Spleen (tissue), 13 donors: ENCODE measurements at places on chromosomes 12 and 14. TPM values are rescaled to one million over a fixed set of nuclear protein-coding genes. Genes with fewer than 3 reads are reported as not detected.
A peak's percentile ranks its signal among the peaks of the same experiment; 100 is the strongest.

LBHD2 gene
- not detected for total RNA-seq

IGF1 gene
- 19.7 TPM for total RNA-seq

SGPP1 gene
- 35.1 TPM for total RNA-seq

GRCh38 chr12:131855521-131856142 is 27.4 kb downstream of the MMP17 start:
- no peak overlapping the region for H3K27ac ChIP-seq
- peaks cover 10% of the 10 kb centered on the region for H3K4me1 ChIP-seq
- peak; percentile 61 for DNase-seq
- H3K27me3 ChIP-seq = peaks cover 6% of the 10 kb centered on the region
- H3K36me3 ChIP-seq = no peaks in the 10 kb centered on the region
- H3K4me3 ChIP-seq = no peak overlapping the region

- no peak overlapping the region for H3K4me3 ChIP-seq
- H3K27ac ChIP-seq = no peak overlapping the region
- no peaks in the 10 kb centered on the region for H3K4me1 ChIP-seq
- no peak for DNase-seq
- H3K36me3 ChIP-seq = no peaks in the 10 kb centered on the region
These were observed 57.8 kb downstream of the B4GALNT3 start for GRCh38 chr12:517538-517937.

- no peaks in the 10 kb centered on the region for H3K4me1 ChIP-seq
- H3K4me3 ChIP-seq = no peak overlapping the region
- H3K36me3 ChIP-seq = no peaks in the 10 kb centered on the region
- DNase-seq = no peak
- H3K27me3 ChIP-seq = peaks cover 4% of the 10 kb centered on the region
- H3K27ac ChIP-seq = no peak overlapping the region
These were observed 31.2 kb upstream of the OAS1 start for GRCh38 chr12:112875608-112876007.

DNA sequence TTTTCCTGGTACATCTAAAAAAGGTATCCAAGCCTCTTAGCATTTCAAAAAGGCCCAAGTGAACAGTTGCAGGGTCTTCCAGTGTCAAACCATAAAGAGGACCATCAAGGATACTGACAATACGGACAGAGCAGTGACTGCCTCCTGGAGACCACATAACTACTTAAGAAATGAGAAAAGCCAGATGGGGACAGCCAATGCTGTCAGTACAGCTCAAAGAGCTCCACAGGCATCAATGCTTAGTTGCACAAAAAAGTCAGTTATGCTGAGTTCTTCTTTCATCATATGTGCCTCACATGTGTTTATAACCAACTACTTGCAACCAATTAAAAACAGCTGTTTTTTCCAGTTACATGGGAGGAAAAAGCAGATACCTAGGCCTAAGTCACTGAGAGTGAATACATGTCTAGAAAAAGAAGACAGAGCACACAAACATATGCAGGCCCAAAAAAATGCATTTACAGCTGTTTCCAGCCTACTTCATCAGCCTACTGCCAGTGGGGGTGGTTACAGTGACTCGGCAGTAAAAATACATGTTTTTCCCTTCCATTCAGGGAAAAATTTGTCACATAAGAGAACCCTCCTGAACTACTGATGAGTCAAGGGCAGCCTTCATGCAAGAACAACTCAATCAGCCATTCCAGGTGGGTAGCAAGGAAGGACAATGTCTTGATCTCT is 84.0 kb downstream of the DCAF5 start:
- no peak overlapping the region for H3K4me3 ChIP-seq
- H3K27me3 ChIP-seq = no peaks in the 10 kb centered on the region
- peaks cover 30% of the 10 kb centered on the region for H3K36me3 ChIP-seq
- peak overlapping the region; percentile 48 for H3K27ac ChIP-seq
- H3K4me1 ChIP-seq = no peaks in the 10 kb centered on the region

DNA sequence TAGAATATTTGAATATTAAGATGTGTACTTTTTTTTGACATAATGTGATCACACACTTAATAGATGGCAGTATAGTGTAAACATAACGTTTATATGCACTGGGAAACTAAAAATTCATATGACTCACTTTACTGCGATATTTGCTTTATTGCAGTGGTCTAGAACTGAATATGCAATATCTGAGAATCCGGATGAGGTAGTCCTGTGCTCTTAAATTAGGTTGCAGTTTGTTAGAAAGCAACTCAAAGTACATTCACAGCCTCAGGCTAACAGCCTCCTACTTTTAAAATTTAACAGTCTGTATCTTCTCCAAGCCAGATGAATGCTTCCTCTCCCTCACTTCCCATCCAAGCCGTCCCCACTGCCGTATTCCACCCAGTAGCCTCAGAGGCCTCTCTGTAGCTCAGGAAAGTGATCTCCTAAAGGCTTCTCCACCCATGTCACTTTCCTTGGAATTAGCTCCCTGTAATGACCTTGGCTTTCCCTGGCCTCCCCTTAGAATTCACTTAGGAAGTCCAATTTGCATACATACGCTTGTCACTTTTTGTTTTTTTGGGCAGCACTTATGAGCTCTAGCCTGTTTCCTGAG is 43.7 kb downstream of the TESPA1 start:
- no peaks in the 10 kb centered on the region for H3K36me3 ChIP-seq
- peaks cover 6% of the 10 kb centered on the region for H3K4me1 ChIP-seq
- no peaks in the 10 kb centered on the region for H3K27me3 ChIP-seq
- no peak for DNase-seq

DNA sequence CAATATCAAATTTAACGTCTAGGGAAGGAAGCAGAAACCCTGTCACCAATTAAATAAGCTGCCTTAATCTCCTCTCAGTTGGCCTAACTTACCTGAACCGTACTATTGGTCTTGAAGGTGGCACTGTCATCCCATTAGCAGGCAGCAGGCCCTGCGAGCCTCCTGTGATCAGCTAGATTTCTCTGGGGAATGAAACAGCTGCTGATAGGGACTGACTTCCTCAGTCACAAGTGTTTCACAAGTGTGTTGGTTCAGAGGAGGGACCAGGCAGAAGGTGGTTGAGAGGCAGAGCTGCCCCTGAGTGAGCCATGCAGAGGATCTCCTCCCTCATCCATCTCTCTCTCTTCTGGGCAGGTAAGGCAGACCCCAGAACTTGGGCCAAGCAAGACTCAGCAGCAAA is 166.8 kb downstream of the DAD1 start:
- no peak for DNase-seq
- H3K36me3 ChIP-seq = no peaks in the 10 kb centered on the region
- no peak overlapping the region for H3K4me3 ChIP-seq
- H3K27ac ChIP-seq = no peak overlapping the region

DNA sequence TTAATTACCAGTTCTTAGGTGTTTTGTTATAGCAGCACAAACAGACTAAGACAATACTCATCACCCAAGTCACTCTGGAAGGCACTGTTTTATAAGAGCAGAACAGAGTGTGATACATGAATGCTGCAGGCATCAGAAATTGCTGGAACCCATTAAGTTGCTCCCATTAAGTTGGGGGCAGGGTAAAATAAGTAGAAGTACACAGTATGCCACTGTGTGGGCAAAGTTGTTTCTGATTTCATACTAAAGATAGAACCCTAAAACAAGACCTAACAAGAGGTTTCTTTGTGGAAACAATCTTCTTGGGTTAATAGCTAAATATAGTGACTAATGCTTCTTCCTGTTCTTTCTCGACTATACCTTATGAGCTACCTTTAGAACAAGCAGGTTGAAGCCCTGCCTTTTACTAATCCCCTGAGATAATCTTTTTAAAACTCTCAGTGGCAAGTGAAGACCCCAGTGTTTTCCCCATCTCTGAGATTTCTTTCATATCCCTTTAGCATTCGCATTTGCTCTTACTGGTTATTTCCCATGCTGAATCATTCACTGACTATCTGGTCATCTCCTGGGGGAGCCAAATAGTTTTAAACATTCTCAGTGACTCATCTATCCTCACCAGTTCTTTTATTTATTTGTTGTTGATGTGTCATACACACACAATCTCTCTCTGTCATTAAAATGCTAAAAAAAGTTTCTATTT is 52.3 kb downstream of the SOCS2 start:
- H3K4me3 ChIP-seq = no peak overlapping the region
- no peak overlapping the region for H3K27ac ChIP-seq
- no peaks in the 10 kb centered on the region for H3K4me1 ChIP-seq
- H3K27me3 ChIP-seq = no peaks in the 10 kb centered on the region
- H3K36me3 ChIP-seq = no peaks in the 10 kb centered on the region
- DNase-seq = no peak

- no peaks in the 10 kb centered on the region for H3K27me3 ChIP-seq
- H3K36me3 ChIP-seq = no peaks in the 10 kb centered on the region
These were observed 17.3 kb downstream of the GSG1 start for GRCh38 chr12:13085968-13086686.

DNA sequence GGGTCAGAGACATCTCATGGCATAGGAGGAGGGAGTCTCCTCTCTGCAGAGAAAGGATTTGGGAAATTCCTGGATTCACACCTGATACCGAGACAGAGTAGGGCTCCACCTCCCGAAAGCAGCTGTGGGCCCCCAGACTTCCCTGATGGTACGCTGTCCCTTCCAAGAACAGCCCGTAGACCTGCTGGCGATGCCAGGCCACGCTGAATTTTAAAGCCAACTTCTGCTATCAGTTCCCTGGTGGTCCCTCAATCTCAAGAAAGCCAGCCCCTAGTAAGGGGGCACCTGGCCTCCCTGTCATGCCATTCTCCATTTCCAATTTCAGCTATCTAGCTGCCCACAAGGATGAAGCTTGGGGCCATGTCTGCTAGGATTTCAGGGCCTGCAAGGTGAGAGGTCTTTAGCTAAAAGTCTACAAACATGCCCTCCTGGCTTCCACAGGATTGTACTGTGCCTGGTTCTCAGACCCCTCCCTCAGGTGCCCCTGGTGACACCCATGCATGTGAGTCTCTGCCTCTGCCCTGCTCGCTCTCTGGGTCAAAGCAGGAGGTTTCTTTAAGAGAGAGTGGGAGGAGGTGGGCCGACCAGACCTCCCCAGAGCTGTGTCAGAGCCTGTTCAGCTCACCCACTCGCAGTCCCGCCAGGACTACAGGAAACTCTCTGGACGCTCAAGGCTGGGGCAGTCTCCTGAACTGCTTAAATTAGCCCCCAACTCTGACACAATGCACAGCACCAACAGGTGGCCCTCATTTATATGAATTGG is 30.5 kb downstream of the ANO2 start:
- H3K27me3 ChIP-seq = no peaks in the 10 kb centered on the region
- H3K27ac ChIP-seq = no peak overlapping the region
- no peak overlapping the region for H3K4me3 ChIP-seq
- no peaks in the 10 kb centered on the region for H3K36me3 ChIP-seq
- H3K4me1 ChIP-seq = no peaks in the 10 kb centered on the region

- H3K4me3 ChIP-seq = no peak overlapping the region
- no peaks in the 10 kb centered on the region for H3K27me3 ChIP-seq
- no peaks in the 10 kb centered on the region for H3K4me1 ChIP-seq
- H3K36me3 ChIP-seq = no peaks in the 10 kb centered on the region
These were observed 20.9 kb upstream of the KRAS start for GRCh38 chr12:25271486-25272098.

GRCh38 chr14:87161502-87161901 is 831.5 kb downstream of the GALC start:
- no peak overlapping the region for H3K4me3 ChIP-seq
- H3K27me3 ChIP-seq = no peaks in the 10 kb centered on the region
- DNase-seq = no peak

GRCh38 chr12:113831476-113831875 is 134.6 kb downstream of the RBM19 start:
- H3K4me3 ChIP-seq = no peak overlapping the region
- H3K4me1 ChIP-seq = no peaks in the 10 kb centered on the region
- H3K27ac ChIP-seq = no peak overlapping the region
- no peaks in the 10 kb centered on the region for H3K27me3 ChIP-seq
- DNase-seq = no peak
- H3K36me3 ChIP-seq = no peaks in the 10 kb centered on the region

DNA sequence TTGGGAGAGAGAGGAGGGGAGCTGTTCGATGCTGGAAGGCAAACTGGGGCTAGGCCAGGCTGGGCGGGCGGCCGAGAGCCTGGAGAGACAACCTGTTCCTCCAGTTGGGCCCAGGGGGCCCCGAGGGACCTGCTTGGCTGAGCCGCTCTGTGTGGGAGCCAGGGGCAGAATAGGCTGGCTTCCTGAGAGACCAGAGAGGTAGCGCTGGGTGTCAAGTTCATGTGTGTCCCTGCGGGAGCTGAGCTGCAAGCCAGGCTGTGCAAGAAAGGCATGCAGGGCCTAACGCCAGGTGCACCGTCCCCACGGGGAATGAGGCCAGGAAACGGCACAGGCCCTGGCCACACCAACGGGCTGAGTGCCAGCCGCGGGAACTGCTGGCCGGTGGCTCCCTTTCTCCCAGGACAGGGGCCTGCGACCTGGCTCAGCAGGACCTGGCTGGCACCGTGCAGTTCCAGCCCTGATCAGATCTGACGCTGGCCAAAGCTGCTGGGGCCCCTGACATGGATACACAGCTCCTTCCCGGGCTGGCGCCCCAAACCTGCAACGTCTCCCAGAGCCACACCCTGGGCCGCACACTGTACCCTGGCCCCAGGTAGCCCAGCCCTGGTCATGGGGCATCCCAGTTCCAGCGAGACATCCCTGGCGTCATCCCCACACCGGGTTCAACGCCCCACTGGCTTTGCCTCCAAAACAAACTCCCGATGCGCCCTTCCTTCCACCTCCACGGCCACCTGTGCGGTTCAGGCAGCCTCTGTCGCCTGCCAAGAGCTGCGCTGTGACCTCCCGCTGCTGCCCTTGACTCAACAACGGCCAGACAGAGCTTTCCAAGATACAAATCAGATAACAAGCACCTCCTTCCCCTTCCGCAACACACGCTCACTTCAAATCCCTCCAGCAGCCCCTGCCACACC is 65.0 kb downstream of the RFLNA start:
- no peak for DNase-seq
- no peak overlapping the region for H3K4me3 ChIP-seq
- H3K27me3 ChIP-seq = no peaks in the 10 kb centered on the region
- no peaks in the 10 kb centered on the region for H3K4me1 ChIP-seq

DNA sequence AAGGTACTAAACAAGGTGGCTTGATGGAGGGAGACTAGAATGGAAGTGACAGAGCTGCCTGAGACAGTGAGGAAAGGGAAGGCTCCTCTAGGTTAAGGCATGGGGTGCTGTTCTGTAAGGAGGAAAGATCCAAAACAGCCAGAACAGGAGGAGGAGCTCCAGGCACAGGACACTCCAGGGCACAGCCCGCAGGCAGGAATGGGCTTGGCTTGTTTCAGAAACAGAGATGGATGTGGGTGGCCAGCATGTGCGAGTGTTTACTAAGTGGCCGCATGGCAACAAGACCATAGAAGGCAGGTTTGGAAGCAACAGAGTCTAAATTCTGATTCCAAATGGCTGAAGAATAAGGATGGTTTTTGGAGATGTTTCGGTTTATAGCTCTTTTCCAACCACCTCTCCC is 889.1 kb downstream of the AACS start:
- H3K36me3 ChIP-seq = no peaks in the 10 kb centered on the region
- no peak for DNase-seq
- H3K27me3 ChIP-seq = no peaks in the 10 kb centered on the region
- H3K27ac ChIP-seq = no peak overlapping the region

GRCh38 chr12:131636940-131637750 is 73.7 kb upstream of the SFSWAP start:
- no peak overlapping the region for H3K27ac ChIP-seq

GRCh38 chr14:81337073-81337472 is 63.1 kb downstream of the STON2 start:
- H3K27ac ChIP-seq = no peak overlapping the region
- H3K4me3 ChIP-seq = no peak overlapping the region
- no peaks in the 10 kb centered on the region for H3K27me3 ChIP-seq
- DNase-seq = no peak

- no peaks in the 10 kb centered on the region for H3K4me1 ChIP-seq
- H3K36me3 ChIP-seq = peaks cover 8% of the 10 kb centered on the region
- H3K27ac ChIP-seq = peak overlapping the region; percentile 55
- H3K27me3 ChIP-seq = no peaks in the 10 kb centered on the region
- DNase-seq = no peak
These were observed 170.1 kb upstream of the AMIGO2 start for GRCh38 chr12:47249719-47250357.

- no peaks in the 10 kb centered on the region for H3K36me3 ChIP-seq
- H3K27ac ChIP-seq = no peak overlapping the region
- no peak for DNase-seq
- H3K27me3 ChIP-seq = no peaks in the 10 kb centered on the region
These were observed 39.2 kb downstream of the EFCAB11 start for GRCh38 chr14:89915114-89915878.
